ENCODE measurements at places on chromosomes 3 and 15.

DNA sequence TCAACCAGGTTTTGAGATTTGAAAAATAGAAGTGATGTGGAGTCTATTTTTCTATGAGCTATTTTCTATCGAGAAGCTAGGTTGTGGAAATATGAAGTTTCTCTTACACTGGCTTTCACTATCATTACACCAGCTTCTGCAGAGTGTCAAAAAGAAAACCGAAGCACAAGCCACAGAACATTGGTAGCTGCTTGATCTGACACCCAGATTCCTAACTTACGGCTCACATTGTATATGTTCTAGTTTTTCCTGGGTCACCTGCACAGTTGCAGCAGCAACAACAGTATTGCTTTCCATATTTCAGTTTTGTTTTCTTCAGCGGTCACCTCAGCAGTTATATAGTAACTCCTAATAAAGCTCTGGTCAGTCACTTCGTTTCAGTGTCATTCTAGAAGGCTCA lies 790.1 kb downstream of the PLOD2 start:
- no peak for DNase-seq

- DNase-seq, result no peak
Observed at GRCh38 chr3:173001622-173002021, 139.4 kb downstream of the SPATA16 start.

GRCh38 chr3:25572336-25572735 lies 92.4 kb downstream of the TOP2B start:
- no peak for DNase-seq

- DNase-seq, result no peak
Observed at GRCh38 chr3:187968883-187969580, 184.9 kb upstream of the LPP start.

GRCh38 chr3:184761075-184761841 lies 49.4 kb upstream of the MAGEF1 start:
- no peak for DNase-seq

DNA sequence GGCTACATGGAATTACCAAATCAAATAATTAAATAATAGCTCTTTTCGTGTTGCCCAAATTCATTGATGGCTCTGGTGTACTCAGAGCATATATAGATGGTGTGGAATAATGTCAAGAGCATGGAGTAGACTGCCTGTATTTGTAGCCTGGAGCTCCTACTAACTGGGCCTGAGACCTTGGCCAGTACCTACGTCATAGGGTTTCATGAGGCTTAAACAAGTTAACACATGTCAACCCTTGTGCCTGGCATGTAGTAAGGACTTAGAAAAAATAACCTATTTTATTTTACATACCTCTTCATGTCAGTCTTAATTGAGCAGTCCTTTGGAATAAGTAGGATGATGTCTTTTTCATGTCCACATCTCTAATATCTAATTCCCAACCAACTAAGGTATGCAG lies 223.7 kb upstream of the DPH6 start:
- no peak for DNase-seq

GRCh38 chr15:52121896-52122295 lies 9.3 kb upstream of the BCL2L10 start:
- peak; percentile 30 for DNase-seq

- DNase-seq, result no peak
Observed at GRCh38 chr3:118146658-118147375, 887.8 kb downstream of the IGSF11 start.

GRCh38 chr15:38012894-38013293 lies 78.5 kb downstream of the TMCO5A start:
- DNase-seq, result no peak

GRCh38 chr15:45378913-45379262 lies 544 bp upstream of the GATM start:
- no peak for DNase-seq

All from cardiac muscle cell (in vitro differentiated cells and primary cell).